Stimulated activated naive B cell treated with anti-CD40 and anti-IgM and Interleukin-4, amounts not matched to agents 10 μg/mL and 1 μg/mL and 100 μg/mL, for 72 hours (primary cell): ENCODE measurements at places on chromosomes 2 and 18.
A peak's percentile ranks its signal among the peaks of the same experiment; 100 is the strongest.

- no peak for DNase-seq
Observed at GRCh38 chr2:149568138-149568537, 19.4 kb downstream of the MMADHC start.

GRCh38 chr18:12998332-12999060 lies 7.3 kb downstream of the CEP192 start:
- no peak for DNase-seq

GRCh38 chr2:3102922-3103569 lies 274.6 kb downstream of the EIPR1 start:
- DNase-seq, result no peak

DNA sequence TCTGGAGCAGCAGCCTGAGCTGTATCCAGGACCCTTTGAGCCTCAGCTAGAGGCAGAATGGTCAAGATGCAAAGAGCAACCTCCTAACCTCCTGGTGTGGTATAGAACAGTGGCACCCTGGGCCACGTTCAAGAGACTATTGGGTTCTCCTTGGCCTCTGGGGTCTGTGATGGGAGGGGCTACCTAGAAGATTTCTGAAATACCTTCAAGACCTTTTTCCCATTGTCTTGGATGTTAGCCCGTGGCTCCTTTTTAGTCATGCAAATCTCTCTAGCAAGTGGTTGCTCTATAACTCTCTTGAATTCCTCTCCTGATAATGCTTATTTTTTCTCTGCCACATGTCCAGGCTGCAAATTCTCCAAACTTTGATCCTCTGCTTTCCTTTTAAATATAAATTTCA lies 106.3 kb upstream of the SULT1C3 start:
- no peak for DNase-seq

GRCh38 chr2:20669562-20670314 lies 2.8 kb downstream of the GDF7 start:
- DNase-seq, result no peak

DNA sequence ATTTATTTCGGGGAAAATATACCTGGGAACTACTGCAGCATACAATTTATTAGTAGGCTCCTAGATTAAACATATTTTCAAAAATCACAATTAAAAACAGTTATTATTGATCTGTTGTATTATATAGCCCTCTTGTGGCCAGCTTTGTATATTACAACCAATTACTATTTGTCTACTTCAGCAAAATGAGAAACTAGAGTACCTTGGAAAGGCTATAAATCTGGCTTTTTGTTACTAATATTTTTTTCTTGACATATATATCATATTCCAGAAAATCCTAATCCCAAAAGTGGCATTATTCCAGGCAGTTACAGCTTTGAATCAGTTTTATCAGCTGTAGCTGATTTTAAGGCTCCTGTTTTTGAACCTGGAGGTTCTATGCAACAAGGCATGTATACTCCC lies 101.2 kb downstream of the UBR3 start:
- DNase-seq, result no peak

GRCh38 chr2:159557437-159558034 lies 58.8 kb downstream of the BAZ2B start:
- no peak for DNase-seq

DNA sequence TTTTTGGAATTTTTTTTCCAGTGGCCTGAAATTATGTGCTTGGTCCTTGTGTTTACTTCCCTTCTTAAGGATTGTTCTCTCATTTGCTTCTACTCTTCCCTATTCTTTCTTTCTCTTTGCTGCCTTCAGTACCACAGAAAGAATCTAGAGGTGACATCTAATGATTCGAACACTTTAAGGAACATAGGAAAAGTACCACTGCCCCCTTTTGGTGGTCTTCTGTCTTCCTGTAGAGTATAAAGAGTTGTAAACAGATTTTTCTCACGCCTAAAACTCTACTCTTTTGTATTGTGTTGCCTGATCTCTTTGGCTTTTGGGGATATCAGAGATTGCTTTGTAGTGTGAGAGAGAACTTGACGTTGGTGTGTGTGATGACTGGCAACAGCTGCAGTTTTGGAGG lies 7.0 kb upstream of the SCTR start:
- no peak for DNase-seq

DNA sequence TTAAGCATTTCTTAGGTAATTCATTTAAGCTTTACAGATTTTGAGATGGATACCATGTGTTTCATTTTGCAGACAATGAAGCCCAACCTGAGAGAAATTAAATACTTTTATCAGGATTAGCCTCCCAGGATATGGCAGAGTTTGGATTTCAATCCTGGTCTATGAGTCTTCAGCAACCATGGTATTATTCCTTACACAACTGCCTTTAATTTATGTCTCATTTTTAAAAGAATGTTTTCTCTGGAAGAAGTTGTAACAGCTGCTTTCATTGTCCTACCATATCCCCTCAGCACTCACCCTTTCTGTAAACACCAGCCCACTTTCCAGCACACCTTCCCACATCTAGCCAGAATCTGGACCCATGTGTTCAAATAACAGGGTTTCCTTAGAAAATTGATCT lies 863.7 kb upstream of the VRK2 start:
- no peak for DNase-seq

GRCh38 chr2:144452989-144453336 lies 67.0 kb downstream of the ZEB2 start:
- no peak for DNase-seq

DNA sequence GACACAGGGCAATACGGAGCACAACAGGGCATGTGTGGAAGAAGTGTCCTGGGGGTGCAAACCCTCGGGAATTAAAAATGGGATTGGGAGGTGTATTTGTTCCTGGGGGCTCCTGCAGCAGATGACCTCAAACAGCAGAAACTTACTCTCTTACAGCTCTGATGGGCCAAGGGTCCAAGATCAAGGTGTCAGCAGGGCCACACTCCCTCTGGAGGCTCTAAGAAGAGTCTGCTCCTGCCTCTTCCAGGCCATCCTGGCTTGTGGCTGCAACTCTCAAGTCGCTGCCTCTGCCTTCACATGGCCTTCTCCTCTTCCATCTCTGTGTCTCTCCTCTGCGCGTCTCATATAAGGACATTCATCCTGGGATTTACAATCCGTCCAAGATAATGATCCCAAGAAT lies 12.4 kb upstream of the SPATA3 start:
- no peak for DNase-seq

- no peak for DNase-seq
Observed at GRCh38 chr2:198376677-198377076, 572.3 kb downstream of the PLCL1 start.

- DNase-seq, result no peak
Observed at GRCh38 chr2:65024149-65024829, 31.9 kb upstream of the CEP68 start.

GRCh38 chr2:10169581-10169980 lies 47.0 kb downstream of the RRM2 start:
- no peak for DNase-seq

DNA sequence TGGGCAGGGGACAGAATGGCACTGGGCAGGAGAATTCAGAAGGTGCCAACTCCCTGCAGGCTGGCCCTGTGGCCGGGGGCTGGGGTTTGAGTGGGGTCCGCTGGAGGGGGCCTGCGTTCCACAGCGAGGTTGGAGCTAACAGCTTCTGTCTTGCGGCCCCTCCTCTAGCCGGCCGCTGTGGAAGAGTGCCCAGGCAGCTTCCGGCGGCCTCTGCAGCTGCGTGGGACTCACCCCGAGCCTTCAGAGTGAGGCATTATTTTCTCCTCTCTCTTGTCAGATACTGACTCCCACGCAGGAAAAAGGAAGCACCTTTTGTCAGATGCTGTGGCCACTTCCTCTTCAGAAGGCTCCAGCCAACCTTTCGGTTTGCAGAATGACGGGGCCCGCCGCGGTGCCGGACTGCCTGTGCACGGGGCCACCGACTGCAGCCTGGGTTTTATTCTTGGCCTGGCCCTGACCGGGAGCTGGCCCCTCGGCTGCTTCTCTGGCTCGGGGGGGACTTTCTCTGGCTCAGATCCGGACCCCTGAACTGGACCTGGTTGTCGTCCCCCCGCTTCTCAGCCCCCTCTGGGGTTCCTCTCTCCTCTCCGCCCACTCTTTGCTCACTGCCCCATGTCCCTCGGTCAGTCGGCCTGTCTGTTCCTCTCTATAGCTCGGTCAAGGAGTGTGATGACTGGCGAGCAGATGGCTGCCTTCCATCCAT lies 40.1 kb downstream of the ARHGAP25 start:
- peak; percentile 88 for DNase-seq

- no peak for DNase-seq
Observed at GRCh38 chr2:196183172-196183473, 11.7 kb upstream of the STK17B start.

GRCh38 chr2:227834423-227834822 lies 20.8 kb downstream of the CCL20 start:
- no peak for DNase-seq

- no peak for DNase-seq
Observed at GRCh38 chr2:226190479-226191252, 609.0 kb downstream of the IRS1 start.

DNA sequence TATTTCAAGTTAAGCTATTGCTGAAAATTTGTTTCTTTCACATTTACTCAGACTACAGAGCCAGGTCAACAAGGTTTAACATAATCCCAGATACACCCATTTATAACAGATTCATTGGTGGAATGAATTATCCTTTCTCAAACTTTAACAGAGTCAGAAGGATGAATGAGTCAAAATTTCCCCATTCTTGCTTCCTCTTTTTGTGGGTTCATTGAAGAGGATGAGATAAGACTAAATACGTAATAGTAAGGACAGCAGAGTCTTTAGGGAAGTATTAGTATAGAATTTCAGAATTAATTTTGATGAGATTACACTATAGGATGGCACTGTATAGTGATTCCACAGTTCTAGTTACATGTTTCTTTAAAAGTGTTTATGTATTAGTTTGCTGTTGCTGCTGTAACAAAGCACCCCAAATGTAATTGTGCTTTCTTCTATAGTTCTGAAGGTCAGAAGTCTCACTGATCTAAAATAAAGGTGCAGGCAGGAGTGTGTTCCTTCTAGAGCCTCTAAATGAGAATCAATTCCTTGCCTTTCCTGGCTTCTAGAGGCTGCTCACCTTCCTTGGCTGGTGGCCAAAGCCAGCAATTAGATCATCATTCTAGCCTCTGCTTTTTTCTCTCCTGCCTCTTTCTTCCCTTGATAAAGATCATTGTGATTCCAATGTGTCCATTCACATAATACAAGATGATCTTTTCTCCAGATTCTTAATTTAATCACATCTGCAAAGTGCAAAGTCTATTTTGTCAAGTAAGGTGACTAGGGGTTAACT lies 309.3 kb upstream of the PIK3C3 start:
- no peak for DNase-seq

DNA sequence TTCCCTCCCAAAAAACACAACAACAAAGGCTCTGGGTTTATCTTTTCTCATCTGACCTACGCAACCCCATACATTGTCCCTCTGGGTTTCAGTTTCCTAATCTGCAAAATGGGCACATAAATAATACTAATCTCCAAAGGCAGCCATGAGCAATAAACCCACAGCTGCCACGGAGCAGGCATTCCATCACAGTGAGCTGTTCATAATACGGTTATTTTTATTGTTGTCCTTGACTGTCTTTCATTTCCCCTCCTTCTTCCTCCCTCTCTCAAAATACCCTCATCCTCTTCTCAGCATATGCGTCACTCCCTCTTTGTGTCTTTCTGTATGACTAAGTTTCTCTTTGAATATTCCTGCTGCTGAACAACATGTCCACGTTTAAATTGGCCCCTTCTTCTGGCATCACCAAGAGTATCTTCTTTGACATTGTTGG lies 129.8 kb upstream of the CAB39 start:
- peak; percentile 52 for DNase-seq

GRCh38 chr18:43275546-43275945 lies 1.7 kb downstream of the SYT4 start:
- no peak for DNase-seq

DNA sequence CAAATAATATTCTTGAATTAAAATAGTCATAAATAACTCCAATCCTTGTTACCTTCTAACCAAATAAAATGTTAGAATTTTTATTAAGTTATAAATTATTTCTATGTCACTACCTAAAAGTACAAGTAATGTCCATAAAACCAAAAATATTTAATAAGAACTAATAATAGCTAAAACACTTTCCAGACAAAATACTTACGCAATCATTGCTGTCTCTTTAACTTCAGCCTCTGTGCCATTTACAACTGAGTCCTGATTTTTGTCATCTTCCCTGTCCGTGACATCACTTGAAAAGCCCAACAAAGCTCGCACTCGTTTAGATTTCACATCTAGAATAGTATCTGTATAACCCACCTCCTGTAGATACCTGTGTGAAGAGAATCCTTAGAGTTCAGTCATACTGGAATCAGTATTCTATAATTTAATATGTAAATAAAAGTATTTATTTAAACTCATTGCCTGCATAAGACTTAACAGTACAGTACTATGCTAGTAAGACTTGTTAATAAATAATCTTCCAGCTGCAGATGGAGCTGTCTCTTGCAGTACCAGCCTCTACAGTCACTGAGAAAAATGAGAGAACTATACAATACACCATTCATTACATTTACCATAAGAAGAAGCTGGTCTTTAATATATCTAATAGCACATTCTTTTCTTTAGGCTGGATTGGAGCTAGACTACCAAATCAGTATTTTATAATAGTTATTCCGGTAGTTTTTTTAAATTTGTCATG lies 63.8 kb downstream of the STRN start:
- no peak for DNase-seq

DNA sequence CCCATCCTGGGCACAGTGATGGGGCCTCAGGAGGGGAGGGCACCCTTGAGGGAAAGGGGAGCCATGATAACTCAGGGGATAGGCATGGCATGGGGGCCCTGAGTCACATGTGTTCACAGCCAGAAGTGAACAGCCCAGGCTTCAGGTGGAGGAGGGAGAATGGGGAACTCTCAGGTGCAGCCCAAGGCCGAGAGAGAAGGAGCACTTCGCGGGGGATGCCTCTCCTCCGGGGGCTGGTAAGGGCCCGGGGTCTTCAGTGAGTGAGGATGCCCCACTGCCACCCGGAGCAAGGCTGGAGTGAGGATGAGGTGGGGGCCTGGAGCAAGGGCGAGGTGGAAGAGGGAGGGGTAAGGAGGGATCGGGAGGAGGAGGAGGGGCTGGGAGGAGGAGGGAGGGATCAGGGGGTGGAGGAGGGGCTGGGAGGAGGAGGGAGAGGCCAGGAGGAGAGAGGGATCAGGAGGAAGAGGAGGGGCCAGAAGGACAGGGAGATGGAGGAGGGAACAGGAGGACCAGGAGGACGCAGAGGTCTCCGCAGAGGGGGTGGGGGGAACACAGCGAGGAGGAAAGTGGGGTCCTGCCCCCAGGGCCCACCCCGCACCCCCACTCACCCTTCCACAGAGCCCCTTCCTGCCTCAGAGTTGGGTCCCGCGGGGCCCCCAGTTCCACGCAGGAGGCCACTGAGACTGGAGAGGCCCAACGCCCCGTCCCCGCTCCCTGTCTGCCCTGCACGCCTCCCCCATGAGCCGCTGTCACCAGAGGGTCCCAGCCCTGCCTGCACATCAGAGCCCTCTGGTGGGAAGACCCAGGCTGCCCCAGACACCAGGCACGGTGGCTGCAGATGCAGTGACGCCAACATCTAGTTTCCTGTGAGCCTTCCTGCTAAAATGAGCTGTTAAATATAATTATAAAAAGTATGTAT lies 42.8 kb downstream of the RAMP1 start:
- DNase-seq, result no peak

- no peak for DNase-seq
Observed at GRCh38 chr18:8659609-8660242, 45.6 kb upstream of the MTCL1 start.
